ENCODE measurements at places on chromosomes 2 and 18.

GRCh38 chr2:128950758-128951157 is 632.1 kb upstream of the HS6ST1 start:
- no peak for DNase-seq

- no peak for DNase-seq
Measured at GRCh38 chr2:24016853-24017703, 7.2 kb downstream of the MFSD2B start.

- DNase-seq = no peak
Measured at GRCh38 chr2:235497096-235497495, 3.3 kb downstream of the AGAP1 start.

DNA sequence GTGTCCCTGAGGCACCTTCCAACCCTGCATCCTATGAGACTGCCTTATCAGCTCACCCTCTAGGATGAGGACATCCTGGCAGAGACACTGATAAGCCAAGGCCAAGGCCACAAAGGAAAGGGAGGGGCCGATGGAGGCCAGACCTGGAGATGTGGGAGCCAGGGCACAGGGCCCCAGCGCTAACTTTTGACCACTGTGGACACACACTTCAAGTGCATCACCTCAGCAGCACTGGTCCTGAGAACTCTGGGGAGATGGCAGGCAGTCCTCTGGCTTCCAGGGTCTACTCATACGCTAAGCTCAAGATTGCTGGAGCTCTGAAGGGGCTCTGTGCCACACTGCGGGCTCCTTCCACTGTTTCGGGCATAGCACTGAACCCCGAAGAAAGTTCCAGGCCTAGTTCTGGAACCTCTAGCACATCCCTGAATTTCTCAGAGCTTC is 100.2 kb upstream of the ID2 start:
- DNase-seq = no peak

GRCh38 chr2:72920318-72921087 is 3.2 kb downstream of the EMX1 start:
- no peak for DNase-seq
